Activated T-cell treated with anti-CD3 and anti-CD28 coated beads for 48 hours (primary cell): ENCODE measurements at places on chromosomes 2 and 18.

DNA sequence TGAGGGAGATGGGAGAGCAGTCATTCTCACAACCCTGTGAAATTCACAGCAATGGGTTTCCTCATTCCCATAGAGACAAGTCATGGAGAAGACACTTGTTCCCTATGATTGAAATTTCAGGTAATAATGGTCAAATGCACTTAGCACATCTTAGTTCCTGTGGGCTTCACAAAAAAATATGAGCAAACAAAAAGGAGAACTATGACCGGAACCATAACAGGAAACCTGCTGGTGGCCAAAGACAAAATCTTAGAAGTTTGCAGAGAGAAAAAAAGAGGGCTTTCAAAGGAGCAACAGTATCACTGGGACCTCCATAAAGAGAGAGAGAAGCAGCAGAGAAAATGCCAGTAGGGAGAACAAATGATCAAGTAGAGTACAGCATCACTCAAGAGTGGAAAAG, 138.9 kb upstream of the APCDD1 start:
- no peak for DNase-seq

GRCh38 chr18:60067426-60068210, 167.8 kb downstream of the PMAIP1 start:
- DNase-seq, result no peak

GRCh38 chr2:150477347-150477746, 10.1 kb downstream of the RND3 start:
- no peak for DNase-seq

GRCh38 chr2:181574321-181574720, 82.6 kb downstream of the CERKL start:
- no peak for DNase-seq

- DNase-seq, result no peak
Observed at GRCh38 chr2:27638037-27638637, 9.3 kb downstream of the GPN1 start.

DNA sequence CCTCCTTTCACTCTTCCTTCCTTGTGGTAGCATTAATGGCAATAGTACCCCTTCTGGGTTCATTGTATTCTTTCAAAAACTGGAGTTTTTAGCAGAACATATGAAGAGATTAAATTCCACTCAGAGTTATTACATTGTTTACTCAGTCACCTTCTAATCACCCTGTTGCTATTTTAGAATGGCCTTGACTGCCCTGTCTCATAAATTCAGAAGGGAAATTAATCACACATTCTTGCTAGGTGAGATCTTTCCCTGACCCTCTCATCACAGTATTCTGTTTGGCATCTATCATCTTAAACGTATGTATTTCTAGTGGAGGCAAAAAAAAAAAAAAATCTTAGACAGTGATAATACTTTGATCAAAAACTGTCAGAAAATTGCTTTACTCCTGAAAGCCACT, 760.4 kb downstream of the ADCYAP1 start:
- no peak for DNase-seq

- DNase-seq, result no peak
Observed at GRCh38 chr18:31634331-31634713, 42.6 kb downstream of the TTR start.

- DNase-seq, result no peak
Observed at GRCh38 chr18:40676668-40677067, 1278.4 kb upstream of the PIK3C3 start.

DNA sequence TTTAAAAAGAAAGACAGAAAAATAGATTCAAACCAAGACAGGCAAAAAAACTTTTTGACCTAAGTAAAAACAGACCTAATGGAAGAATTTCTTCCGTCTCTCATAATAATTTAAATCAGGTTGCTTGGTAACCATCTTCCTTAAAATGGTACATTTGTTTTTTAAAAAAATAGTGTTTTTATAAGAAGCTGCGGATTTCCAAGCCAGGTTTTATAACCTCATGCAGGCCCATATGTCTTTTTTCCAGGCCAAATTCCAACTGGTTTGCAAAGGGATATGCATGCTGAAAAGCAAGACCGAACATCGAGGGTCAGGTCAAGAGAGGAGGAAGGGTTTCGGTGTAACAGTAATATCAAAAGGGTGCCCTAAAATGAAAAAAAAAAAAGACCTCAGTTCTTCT, 172.9 kb downstream of the MAIP1 start:
- DNase-seq, result no peak

- DNase-seq, result no peak
Observed at GRCh38 chr2:174667250-174667860, 69.8 kb upstream of the WIPF1 start.

GRCh38 chr2:120628248-120628647, 107.4 kb upstream of the GLI2 start:
- no peak for DNase-seq

DNA sequence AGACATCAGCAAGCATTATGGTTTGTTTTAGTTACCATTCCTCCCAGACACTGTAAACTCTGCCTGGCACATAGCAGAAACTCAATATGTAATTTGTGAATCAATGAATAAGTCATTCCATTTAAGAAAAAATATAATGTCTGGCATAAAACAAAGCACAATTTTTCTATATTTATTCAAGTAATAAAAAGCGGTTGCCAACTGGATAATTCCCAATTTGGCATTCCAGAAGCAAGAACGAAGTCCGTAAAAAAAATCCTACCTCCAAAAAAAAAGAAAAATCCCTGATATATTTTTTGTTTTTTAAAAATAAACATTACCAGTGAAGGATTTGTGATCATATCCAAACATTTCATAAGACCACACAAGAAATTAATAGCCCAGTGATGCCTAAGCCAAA, 351.3 kb upstream of the LRRTM4 start:
- no peak for DNase-seq

GRCh38 chr2:187148059-187148714, 299.2 kb upstream of the ZSWIM2 start:
- no peak for DNase-seq

GRCh38 chr2:19757586-19757985, 144.2 kb downstream of the TTC32 start:
- no peak for DNase-seq

DNA sequence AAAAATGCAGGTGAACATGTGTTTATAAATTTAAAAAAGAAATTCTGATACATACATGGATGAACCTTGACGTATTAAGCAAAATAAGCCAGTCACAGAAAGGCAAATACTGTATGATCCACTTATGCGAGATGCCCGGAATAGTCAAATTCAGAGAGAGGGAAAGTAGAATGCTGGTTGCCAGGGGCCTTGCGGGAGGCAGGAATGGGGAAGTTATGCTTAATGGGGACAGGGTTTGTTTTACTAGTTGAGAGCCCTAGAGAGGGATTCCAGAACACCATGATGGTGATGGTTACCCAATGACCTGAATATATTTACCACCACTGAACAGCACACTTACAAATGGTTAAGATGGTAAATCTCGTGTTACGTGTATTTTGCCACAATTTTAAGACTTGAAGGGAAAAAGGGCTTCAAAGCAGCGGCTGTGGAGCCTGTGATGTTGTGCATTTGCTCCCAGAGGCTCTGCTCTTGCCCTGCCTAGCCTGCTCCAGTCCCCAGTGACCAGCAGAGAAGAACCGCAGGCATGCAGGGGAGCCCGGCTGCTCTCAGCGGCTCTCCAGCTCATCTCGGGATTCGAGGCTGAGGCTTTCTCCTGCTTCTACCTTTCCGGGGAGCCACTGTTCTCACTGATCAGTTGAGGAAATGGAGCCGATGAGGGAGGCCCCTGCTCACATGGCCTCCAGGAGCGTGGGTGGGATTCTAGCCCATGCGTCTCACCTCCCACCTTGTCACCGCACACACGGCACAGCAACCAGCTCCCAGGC, 51.7 kb upstream of the TFCP2L1 start:
- no peak for DNase-seq

GRCh38 chr2:207459990-207460757, 69.6 kb upstream of the CREB1 start:
- no peak for DNase-seq

DNA sequence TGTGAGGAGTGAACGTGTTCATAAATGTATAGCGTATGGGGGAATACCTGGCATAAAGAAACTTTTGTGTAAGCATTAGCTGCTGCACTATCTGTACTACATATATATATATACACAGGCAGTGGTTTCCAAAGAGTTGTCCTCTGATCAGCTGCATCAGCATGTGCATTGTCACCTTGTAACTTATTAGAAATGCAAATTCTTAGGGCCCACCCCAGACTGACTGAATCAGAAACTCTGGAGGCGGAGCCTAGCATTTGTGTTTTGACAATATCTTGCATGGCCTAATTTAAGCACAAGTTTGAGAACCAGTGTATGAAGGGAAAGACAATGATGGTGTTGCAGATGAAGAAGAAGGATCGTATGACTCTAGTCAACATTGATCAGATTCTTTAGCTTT, 299.5 kb downstream of the CCDC102B start:
- no peak for DNase-seq

DNA sequence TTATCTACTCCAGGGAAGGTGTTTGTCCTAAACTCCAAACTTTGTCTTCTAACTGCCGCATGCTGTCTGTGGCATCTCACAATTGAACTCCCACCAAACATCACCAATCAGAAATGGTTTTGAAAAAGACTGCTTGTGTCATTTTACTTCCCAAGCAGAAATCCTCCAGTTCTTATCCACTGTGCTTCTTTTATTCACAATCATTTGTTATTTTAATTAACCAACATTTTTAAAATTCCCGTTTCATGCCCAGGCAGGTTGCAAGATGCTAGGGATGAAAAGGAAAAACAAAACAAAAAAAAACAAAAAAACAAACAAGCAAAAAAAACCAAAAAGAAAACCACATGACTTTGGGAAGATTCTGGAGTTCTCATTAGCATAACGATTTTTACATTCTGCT, 63.5 kb upstream of the RAB27B start:
- DNase-seq, result no peak

DNA sequence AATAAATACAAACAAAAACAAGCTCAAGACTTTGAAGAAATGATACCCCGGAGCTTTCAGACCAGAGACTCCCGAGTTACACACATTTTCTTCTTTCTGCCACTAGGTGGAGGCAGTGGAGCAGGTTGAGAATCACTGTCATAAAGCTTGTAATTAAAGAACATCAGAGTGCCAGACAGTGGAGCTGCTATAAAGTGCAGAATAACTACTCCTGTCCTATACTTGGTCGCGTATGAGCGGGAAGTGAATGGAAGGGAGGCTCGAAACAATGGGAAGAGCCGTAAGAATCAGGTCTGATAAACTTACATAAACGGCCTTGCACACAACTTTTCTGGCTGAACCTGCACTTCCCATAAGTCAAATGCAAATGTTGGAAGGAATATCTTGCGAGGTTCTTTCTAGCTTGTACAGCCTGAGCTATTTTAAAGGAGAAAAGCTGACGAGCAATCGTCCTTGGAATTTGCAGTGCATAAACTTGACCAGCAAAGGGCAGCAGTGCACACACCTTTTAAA, 189.0 kb downstream of the RPIA start:
- no peak for DNase-seq

GRCh38 chr2:82224301-82224940, 1919.9 kb upstream of the LRRTM1 start:
- DNase-seq, result no peak

DNA sequence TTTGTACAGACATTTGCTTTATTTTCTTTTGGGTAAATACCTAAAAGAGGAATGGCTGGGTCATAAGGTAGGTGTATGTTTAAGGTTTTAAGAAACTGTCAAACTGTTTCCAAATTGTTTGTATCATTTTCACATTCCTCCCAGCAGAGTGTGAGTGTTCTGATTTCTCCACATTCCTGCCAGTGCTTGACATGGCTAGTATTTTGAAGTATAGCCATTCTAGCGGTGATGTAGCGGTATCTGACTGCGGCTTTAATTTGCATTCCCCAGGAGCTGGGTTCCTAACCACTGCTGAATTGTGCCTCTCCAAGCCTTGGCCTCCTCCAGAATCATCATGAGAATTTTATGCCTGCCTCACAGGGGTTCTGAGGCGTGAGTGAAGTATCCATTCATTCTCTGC, 61.8 kb upstream of the ARL4C start:
- DNase-seq, result no peak

DNA sequence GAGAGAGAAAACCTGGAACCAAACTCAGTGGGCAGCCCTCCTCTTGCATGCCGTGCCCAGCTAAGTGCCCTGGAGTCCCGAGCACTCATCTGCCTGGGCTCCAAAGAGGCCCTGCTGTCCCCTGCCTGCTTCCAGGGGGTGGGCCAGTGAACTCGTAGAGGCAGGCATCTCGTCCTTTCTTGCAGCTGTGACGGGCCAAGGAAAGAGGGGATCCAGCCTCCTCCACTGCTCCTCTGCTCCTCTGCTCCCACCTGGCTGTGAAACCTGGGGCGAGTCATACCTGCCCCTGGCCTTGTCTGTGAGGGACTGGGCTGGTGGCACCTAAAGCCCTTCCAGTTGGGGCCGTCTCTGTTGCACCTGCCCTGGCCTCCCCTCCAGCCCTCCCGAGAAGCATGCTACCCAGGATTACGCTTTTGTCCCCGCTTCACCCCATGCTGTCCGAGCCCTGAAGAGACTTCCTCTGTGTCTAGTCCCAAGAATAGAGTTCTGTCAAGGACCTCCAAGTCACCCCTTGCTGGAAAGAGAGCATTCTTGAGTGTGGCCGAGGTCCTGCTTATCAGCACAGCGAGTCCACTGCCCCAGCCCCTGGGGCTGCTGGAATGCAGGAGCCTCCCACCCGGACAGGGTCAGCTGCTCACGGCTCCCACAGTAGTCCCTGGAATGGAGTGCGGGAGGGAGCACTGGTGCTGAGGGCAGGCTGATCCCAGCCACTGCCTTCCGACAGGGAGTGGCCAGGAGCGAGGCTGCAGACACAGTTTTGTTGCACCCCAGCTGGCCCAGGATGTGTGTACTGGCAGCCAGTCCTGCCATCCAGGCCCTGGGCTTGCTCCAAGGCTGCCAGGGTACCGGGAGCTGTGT, 14.3 kb downstream of the KCNK3 start:
- no peak for DNase-seq

- DNase-seq, result no peak
Observed at GRCh38 chr2:11043245-11043644, 112.0 kb upstream of the SLC66A3 start.

- peak; percentile 46 for DNase-seq
Observed at GRCh38 chr2:24164416-24164973, 10.4 kb upstream of the FAM228A start.

- DNase-seq, result no peak
Observed at GRCh38 chr18:64807560-64807959, 658.7 kb upstream of the LINC00305 start.

DNA sequence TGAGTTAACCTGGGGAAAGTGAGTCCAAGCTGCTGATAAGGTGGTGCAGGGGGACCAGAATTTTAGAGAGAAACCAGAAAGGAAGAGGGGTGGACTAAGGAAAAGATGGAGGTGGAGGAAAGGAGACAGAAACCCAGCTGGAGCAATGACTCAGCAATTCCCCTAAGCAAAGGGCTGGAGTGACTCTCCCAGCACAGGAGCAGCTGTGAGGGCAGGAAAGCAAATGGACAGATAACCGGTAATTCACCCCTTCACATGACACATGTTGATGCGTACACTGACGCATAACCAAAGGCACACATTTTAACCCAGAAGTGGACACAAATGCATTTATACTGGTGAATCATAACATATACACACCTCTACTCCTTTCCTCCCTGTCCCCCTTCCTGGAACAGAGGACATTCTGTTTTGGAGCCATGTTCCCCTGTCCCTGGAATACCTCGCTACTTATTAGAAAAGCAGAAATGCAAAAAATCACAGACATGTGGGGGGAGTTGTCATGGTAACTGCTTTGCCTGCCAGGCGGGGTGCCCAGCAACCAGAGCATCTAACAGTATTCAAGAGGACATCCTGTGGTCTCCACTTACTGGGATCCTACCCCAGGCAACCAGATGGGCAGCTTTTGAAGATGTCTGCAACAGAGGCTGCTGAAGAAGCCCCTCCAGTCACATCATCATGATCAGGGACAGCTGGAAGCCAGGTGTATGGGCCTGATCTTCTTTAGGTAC, 4.7 kb downstream of the CDK5R2 start:
- DNase-seq, result no peak

- DNase-seq, result no peak
Observed at GRCh38 chr2:62529758-62530157, 23.8 kb upstream of the TMEM17 start.
